ENCODE measurements at places on chromosomes 2 and 18. TPM values are rescaled to one million over a fixed set of nuclear protein-coding genes. Genes with fewer than 3 reads are reported as not detected.

CTDSP1 gene
- 180 TPM for total RNA-seq

- DNase-seq, result no peak
These were observed 36.5 kb downstream of the GPD2 start for GRCh38 chr2:156472686-156473085.

GRCh38 chr2:104412384-104412783 is 441.5 kb upstream of the POU3F3 start:
- no peak for DNase-seq

DNA sequence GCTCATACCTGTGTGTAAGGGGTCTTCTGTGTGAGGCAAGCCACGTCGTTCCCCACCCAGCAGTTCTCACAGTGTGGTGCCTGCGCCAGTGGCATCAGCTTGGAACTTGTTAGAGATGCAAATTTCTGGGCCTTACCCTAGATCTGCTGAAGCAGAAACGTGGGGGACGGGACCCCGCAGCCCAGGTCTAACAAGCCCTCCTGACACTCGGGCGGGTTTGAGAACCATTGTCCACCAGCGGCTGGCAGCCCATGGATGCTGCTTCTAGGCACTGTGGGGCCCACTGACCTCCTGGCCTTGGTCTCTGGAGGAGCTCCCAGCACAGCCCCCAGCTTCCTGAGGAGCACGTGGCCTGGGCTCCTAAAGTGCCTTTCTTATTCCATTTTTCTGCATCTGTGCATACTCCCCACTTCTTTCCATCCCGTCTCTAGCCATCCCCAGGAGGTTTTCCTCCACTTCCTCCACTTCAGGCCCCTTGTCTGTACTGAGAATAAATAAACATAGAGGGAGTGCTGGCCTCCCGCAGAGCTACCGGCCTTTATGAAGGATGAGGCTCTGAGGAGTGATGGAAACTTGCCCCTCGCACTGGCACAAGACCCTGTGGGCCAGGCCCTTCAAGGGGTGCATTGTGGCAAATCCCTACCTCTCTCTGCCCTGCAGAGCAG is 94.3 kb downstream of the GALR1 start:
- no peak for DNase-seq

SYT4 gene
- total RNA-seq, result 0.14 TPM

FBXO15 gene
- 7.8 TPM for total RNA-seq

DNA sequence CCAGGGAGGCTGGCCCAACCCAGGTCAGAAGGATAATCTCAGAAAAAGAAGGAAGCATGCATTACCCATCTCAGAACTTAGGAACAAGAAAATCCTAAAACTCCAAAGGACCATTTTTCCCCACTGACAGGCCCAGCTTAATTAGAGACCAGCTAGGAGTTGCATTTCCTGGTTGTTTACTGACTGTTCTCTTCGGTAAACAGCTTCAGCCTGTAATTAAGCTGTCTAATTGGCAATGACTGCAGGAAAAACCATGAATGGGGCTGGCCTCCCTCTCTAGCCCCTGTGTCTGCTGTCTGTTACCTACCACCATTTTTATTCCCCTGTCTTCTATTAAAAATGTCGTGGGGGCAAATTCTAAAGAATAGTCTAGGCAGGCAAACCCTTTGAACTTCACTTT is 146.5 kb downstream of the AGAP1 start:
- no peak for DNase-seq

DNA sequence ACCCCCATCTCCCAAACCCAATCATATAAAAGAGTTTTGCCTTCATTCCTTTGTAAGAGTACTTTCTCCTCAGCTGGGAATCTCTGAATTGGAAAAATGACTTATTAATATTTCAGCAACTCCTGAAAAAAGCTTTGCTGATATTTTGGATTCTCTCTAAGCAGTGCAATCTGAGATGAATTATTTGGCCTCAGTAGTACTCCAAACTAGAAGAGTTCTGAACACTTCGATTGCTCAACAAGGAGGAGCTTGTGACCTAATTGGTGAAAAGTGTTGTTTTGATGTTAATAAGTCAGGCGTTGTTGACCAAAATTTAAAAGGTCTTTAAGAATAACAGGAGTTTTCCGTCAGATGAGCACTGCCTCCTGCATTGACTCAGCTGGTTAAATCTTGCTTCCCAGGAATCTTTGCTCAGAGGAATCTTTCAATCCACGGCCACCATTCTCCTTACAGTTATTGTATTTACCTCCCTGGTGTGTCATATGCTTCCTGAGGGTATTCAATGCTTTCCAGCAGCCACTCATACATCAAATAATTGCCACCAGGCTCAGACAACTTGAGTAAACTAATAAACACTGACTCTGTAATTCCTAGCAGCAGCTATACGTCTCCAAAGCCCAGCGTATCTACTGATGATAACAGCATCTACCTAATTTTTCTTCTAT is 24.5 kb upstream of the LIPG start:
- DNase-seq, result no peak

GRCh38 chr2:208346756-208347155 is 59.8 kb upstream of the PTH2R start:
- DNase-seq, result no peak

GRCh38 chr18:28412521-28412920 is 235.6 kb upstream of the CDH2 start:
- no peak for DNase-seq

LOXHD1 gene
- total RNA-seq, result not detected

- no peak for DNase-seq
These were observed 150.0 kb downstream of the ZNF385B start for GRCh38 chr2:179711375-179711774.

SLC4A5 gene
- total RNA-seq, result 6.2 TPM

CABLES1 gene
- total RNA-seq, result 3.9 TPM

GYPC gene
- total RNA-seq, result 32.9 TPM

DSC1 gene
- total RNA-seq, result 0.23 TPM

GRCh38 chr2:29367986-29368658 is 252.9 kb downstream of the CLIP4 start:
- no peak for DNase-seq

GRCh38 chr18:25434745-25435144 is 82.8 kb upstream of the ZNF521 start:
- no peak for DNase-seq
